HCT116 (cell line): ENCODE measurements at places on chromosomes 13 and 19.

DNA sequence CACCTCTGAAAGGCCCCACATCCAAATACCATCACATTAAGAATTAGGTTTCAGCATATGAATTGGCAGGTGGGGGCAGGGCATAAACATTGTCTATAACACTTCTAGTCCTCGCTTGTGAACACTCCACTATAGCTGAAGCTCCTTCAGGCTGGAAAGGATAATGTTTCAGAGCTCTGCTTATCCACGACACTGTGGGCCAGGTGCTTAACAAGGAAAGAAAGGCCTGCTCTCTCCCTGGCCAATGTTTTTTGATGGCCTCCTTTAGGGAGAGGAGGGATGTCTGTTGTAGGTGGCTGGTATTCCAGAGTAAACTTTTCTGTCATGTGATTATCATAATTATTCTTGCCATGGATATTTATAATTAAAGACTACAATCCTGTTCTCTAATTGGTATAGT lies 86.4 kb downstream of the CCNA1 start:
- no peak for DNase-seq

DNA sequence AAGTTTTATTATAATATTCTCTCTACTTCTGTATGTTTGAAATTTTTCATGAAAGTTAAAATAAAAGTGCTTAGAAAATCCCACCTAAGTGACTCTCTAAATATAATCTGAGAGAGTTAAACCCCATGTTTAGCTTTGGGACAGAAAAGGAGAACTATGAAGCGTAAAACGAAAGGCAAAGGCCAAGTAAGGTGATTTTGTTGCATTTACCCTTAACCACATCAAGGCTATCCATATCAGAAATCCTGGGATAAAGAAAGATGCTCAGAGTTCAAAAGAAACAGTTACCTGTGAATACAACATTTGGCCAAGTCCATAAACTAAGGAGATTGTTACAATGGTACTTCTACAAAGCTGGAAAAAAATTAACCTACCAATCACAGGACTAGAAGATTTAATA lies 31.3 kb downstream of the UBL3 start:
- no peak for DNase-seq

DNA sequence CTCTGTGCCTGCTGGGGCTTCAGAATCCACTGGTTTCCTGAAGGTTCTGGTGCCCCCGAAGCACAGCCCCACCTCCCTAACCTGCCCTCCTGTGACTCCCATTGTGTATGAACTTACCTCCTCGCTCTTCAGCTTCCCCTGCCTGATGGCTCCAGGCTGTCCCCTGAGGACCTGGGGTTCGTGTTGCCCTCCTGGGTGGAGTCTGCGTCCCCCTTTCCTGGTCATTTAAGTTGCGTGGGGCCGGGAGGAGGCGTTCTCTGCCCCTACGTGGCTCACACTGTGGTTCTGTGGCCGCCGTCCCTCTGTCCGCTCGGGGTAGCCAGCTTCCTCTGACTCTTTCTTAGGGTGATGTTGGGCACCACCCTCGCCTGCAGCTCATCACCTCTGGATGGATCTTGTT lies 13.9 kb downstream of the TFDP1 start:
- no peak for DNase-seq

DNA sequence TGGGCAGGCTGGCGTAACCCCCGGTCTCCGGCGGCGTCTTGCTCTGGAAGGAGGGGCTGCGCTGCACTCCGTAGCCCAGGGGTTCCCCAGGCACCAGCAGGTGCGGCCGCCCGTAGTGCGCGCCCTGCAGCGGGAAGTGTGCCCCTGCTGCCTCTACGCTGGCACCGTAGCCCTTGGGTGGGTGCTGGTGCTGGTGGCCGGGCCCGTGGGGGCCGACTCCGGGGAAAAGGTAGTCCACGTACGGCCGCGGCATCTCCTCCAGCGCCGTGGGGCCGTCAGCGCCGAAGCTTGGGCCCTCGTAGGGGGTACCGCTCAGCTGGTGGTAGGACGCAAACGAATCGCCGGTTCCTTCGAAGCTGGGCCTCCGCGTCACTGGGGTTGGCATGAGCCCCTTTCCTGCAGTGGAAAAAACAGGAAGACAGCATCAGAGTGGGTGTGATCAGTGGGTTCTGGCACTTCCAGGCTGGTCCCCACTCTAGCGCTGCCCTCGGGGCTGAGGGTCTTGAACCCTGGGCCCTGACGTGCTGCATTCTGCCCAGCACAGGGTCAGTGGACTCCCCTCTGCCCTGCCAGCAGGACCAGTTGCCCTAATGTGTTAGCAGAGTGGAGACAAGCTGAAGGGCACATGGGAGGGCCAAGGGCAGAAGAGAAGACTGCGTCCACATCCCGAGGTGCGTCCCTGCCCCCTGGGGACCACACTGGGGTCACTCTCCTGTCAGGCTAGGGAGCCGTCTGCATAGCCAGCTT lies 72.3 kb downstream of the LATS2 start:
- DNase-seq, result no peak

- no peak for DNase-seq
These were observed 354.5 kb upstream of the NBEA start for GRCh38 chr13:34587576-34587975.

GRCh38 chr19:16677055-16677454 lies 16.1 kb downstream of the TMEM38A start:
- DNase-seq, result no peak

GRCh38 chr13:109971006-109971405 lies 184.6 kb upstream of the IRS2 start:
- no peak for DNase-seq

DNA sequence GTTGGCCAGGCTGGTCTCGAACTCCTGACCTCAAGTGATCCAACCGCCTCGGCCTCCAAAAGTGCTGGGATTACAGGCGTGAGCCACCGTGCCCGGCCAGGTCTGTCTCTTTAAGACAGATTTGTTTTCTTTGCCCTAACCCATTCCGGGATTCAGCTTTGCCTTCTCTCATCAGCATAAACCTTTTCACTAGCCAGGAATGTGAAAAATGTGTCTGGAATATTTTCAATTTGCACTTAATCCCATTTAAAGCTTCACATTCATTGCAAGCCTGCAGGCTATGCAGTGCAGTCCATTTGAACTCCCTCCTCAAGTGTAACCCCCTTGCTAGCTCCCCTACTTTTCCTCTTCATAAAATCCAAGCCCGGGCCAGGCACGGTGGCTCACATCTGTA lies 880 bp upstream of the TMEM160 start:
- DNase-seq, result no peak

GRCh38 chr13:66933994-66934393 lies 296.1 kb downstream of the PCDH9 start:
- peak; percentile 12 for DNase-seq
